ENCODE measurements at places on chromosomes 11 and 22.

DNA sequence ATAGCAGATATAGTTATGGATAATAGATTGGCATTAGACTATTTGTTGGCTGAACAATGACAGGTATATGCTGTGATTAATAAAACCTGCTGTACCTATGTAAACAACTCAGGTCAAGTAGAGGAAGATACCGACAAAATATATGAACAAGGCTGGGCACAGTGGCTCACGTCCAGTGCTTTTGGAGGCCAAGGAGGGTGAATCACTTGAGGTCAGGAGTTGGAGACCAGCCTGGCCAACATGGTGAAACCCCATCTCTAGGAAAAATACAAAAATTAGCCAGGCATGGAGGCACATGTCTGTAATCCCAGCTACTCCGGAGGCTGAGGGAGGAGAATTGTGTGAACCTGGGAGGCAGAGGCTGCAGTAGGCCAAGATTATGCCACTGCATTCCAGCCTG is 14.0 kb upstream of the CHKA start:
- no peak for DNase-seq

GRCh38 chr11:120546312-120547205 is 35.0 kb downstream of the GRIK4 start:
- peak; percentile 78 for DNase-seq

DNA sequence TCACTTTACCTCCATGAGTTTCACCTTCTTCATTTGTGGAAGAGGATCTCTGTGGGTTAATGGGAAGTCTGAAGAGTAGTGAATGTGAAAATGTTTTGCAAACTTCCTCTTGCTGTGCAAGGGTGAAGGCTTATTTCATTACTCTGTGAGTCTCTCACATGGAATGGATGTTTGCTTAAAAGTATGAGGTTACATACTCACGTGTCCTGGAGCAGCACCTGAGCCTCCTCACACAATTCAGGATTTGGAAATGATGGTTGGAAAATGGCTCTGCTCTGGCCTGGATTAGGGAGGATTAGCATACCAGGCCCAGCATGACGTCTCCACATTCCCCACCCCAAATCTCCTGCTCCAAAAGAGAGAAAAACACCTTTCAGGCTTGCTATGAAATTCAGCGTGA is 4.8 kb downstream of the GRAMD1B start:
- no peak for DNase-seq

- DNase-seq = no peak
Observed at GRCh38 chr22:19654338-19654987, 59.8 kb upstream of the SEPTIN5 start.

DNA sequence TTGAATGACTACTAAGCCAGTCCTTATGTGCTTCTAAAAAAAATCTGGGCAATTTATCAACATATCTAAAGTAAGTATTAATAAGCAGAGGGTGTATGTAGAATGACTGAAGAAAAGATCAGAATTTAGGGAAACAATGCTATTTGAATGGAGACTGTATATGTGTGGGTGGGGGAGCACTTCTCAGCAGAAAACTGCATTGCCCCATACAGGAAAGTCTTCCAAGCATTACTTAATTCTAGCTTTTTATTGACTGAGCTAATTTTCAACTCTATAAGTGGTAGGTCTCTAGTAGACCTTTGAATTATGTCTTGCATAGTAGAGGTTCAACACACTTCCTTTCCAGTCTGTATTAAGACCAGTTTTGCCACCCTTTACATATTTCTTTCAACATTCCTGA is 41.7 kb downstream of the CASP12 start:
- DNase-seq = no peak

GRCh38 chr11:31882951-31883392 is 71.8 kb upstream of the PAX6 start:
- no peak for DNase-seq

DNA sequence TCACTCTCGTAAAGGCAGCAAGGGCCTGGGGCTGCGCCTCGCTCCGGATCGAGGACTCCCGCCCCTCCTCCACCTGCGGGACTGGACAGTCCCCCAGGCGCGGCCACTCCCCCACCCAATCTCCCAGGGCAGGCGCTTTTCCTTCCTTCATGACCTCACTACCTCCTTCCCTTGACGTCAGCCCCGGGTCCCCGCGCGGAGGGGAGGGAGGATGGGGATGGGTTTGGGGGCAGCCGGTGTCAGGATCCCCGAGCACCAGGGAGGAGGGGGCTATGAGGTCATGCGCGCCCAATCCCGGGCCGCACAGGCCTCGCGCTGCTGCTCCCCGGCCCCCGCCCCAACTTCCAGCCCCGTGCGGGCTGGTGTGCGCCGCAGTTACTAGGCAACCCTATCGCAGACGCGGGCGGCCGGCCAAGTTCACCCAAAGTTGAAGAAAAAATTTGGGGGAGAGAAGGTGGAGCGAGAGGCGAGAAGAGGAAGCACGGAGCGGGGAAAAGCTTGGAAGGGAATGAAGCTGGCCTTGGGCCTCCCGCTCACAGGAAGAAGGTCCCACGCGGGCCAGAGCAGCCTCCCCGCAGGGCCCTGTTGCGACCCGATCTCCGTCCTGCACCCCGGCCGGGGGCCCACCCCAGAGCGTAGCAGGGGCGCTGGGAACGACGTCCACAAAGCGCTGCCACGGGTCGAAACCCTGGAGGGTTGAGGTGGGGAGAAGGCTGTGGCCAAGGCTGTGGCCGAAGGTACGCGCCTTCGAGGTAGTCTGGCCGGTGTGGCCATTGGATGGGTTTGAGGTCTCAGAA is 8.3 kb downstream of the WT1 start:
- DNase-seq = no peak

DNA sequence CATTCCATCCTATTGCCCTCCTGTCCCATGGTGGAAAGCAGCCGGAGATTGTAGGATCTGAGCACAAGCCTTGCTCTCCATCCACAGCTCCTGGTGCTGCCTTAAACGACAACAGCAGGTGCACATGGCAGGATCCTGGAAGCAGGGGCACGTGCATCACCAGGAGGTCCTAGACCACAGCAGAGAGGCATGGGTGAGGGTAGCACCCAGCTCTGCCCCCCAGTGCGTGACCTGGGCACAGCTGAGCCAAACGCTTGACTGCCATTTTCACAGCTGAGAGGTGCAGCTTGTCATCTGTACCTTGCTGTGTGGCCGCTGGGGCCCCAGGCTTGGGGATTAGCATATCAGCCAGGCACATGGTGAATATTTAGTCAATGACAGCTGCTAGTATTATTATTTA is 92.7 kb downstream of the NTM start:
- DNase-seq = no peak

GRCh38 chr22:39958949-39959639 is 1.1 kb upstream of the TMA7B start:
- DNase-seq = no peak

- DNase-seq = no peak
Observed at GRCh38 chr22:20868025-20868962, 9.5 kb downstream of the SNAP29 start.

DNA sequence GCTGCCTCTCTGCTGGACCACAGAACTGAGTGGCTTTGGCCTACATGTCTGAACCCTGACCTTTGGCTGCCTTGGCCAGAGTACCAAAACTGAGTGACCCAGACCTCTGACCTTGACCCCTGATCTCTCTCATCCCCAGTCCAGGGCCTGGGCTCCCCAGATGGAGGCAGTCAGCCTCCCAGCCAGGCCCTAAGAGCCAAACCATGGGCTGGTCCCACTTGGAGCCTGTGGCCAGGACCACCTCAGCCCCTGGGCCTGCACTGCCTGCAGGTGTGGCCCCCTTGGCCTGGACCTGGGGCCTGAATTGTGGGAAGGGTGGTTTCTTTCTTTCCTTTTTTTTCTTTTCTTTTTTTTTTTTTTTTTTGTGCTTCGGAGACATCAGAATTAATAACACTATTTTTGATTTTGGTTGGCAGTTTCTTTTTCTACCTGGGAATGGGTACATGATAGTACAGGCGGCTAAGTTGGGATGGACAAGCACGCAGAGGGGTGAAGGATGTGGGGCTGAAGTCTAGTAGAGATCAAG is 806 bp upstream of the SIPA1 start:
- no peak for DNase-seq

GRCh38 chr11:14522245-14522644 is 2.1 kb upstream of the PSMA1 start:
- DNase-seq = no peak

DNA sequence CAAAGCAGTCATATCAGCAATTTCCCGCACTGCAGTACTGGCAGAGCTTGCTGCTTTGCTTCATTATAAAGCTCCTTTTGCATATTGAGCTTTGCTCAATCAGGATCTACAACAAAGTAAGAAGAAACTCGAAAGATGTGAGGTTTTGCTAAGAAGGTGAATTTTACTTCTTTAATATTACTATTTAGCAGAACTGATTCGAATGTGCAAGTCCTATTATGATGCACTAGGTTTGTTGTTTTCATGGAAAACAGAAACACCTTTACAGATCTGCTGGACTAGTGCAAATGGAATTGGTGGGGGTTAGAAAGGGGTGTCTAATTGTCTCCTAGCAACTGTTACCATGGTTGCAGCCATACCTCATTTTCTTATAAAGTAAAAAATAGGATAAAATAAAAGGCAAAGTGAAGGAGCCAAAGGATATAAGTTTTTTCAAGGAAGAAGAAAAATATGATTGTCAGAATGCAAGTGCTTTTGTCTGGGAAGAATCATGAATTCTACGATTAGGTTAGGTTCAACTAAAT is 153.2 kb downstream of the MSANTD4 start:
- no peak for DNase-seq

Data from HT-29 (cell line).